Forelimb muscle (tissue), 1 donor: ENCODE measurements at places on chromosomes 3 and 15.

DNA sequence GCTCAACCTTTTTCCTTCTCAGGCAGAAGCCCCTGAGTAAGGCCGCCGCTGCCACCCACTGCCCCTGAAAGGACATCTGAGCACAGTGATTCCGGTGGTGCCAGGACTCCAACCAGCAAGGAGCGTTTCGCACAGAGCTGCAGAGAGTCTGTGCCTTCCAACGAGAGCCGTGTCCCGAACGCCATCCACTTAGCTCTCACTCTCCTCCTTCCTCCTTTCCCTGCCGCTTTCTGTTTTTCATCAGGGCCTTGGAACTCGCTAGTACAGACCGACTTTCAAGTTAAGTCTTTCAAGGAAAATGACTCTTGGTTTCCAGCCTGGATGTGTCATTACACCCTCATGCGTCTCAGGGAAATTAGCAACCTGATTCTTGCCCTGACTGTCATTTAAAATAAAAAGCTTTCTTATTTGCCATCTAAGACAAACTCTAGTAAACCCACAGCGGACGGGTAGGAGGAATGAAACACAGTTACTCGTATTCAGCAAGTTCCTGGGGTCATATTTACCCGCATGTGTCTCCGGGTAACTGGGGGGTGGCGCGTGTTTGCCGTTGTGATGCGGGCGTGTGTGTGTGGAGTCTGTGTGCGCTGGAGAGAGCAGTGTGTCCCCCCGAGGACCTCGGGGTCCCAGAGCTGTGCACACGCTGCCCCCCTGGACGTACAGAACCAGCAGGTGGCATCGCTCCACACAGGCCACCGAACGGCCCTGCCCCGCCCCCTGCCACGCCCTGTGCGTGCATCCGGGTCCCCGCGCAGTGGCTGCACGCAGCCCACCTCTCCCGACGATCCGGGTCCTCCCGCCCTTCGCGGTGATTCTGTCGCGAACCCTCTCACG lies 30.4 kb upstream of the ALDH1A3 start:
- DNase-seq, result peak; percentile 41

DNA sequence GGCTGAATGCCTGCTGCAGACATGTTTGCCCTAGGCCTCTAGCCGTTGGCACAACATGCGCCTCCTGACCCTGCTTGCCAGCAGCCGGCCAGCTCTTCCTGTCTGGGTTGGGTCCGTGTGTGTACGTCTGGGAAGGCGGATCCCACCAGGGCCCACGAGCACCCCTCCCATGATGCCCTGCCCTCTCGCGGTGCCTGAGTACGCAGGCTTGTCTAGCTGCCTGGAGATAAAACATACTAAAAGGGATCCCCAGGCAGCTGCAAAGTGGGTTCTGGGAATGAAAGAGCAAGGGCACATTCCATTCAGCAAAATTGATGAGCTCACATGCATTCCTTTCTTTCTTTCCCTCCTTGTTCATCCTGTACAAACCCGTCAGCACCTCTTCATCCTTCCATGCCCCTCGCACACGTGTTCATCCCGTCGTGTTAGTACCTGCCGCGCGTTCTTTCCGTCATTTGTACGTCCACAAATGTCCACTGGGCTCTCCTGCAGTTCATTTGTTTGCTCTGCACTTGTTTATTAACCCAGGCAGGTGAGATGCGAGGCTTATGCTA lies 74.3 kb downstream of the FBLN2 start:
- no peak for DNase-seq

DNA sequence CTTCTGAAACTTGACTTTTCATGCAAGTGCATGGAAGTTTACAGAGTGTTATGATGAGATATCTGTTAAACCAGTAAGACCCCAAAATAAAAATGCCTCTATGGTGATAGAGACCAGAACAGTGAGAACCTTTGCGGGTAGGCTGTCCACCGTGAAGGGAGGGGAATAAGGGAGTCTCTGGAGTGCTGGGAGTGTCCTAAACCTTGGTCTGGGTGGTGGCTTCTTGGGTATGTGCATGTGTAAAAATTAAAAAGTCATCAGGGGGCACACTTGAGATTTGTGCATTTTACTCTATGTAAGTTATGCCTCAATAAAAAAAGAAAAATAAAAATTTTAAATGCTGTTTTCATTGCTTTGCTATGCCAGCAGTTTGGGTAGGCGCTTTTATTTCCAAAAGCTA lies 38.2 kb upstream of the BNC1 start:
- DNase-seq, result no peak

DNA sequence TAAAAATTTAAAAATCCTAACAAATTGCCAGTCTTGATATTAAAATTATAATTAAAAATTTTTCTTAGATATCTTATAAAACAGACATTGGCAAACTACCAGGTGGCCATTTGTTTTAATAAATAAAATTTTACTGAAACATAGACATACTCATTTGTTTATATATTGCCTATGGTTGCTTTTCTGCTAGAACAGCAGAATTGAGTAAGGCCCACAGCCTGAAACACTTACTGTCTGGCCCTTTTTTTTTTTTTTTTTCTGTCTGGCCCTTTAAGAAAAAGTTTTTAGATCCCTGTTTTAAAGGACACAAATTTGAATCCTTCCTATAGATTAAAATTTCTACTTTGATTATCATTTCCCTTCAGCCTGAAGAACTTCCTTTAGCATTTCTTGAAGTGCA lies 60.5 kb upstream of the CTDSPL2 start:
- DNase-seq, result no peak

DNA sequence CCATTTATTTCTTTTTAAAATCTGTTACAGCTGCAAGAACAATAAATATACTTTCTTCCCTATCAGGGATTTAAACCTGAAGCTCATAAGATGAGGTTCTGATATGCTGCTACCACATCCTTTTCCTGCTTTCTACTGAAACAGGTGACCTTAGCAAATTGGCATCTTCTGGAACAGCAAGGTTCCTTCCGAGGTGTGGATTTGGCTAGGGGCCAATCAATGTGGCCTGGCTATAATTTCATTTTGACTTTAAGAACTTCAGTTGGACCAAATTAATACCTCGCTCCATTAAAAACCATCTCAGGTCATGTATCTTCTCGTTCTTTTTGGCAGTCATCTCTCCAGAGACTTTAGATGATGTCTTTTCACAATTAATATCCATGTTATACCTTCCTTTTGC lies 53.4 kb upstream of the C3orf80 start:
- no peak for DNase-seq

- no peak for DNase-seq
Measured at GRCh38 chr3:185986198-185986777, 48.5 kb upstream of the TRA2B start.

- no peak for DNase-seq
Measured at GRCh38 chr3:94036909-94037507, 8.6 kb upstream of the STX19 start.

DNA sequence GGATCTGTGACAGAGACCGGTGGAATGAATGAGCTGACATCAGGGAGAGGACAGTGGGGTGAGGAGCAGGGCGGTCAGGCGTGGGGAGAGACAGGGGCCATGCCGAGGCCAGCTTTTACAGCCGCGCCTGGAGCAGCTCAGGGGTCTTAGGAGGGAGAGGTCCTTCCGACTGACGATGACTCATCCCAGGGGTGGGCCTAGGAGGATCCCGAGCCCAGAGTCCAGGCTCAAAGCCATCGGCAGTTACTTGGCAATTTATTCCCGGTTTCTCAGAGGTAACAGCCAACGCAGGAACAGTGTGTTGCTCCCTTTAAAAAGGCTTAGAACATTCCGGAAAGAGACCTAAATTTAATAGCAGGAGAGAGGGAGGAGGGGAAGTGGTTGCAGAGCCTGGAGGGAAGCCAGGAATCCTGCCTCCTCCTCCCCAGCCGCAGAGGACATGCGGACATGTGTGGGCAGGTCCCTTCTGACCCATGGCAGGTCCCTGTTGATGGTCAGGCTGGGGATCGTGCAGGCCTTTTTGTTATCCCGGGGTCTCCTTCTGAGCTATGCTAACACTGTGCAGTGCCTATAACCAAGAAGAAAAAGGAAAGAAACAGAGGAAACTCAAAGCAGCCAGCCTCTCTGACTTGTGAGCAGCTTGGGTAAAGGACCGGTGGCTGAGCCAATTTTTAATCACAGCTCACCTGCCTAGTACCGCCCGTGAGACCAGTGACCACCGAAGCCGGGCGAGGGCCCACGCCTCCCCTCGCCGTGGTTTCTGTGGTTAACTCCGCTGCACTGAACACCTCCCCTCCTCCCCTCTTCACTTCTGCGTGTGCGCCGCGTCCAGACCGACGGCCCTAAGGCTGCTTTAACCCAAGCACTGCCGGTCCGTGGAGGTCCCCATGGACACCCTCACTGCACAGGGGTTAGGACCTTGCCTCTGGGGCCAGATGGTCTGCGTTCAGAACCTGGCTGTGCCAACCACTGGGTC lies 392.4 kb upstream of the PROK2 start:
- no peak for DNase-seq

DNA sequence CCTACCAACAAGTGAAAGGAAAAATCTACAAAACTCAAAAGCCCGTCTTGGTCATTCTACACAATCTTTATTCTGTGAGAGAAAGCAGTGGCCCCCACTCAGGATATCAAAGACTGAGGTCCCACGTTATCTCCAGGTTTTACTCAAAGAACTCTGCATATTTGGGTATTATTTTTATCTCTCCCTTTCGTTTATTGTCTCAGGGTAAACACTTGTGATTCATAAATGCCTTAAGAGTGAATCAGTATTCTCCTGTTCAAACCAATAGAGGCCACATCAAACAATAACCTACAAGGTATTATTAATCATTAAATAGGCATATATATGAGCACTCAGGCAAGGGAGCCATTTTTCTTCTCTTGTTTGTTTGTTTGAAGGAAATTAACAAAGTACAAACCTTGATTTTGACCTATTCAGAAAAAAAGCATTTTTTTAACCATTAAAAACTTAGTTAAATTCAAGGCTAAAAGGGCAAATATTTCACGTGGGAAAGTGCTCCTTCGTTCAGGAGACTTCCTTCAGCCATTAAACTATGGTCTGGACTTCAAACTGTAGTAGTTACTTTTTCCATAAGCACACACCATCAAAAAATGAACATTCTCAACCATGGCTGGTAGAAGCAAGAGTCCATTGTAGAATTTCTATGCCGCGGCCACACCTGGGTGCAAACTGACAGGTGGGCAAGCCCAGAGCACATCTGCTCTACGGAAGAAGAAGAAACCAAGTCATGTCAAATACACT lies 13.9 kb upstream of the HES1 start:
- no peak for DNase-seq

DNA sequence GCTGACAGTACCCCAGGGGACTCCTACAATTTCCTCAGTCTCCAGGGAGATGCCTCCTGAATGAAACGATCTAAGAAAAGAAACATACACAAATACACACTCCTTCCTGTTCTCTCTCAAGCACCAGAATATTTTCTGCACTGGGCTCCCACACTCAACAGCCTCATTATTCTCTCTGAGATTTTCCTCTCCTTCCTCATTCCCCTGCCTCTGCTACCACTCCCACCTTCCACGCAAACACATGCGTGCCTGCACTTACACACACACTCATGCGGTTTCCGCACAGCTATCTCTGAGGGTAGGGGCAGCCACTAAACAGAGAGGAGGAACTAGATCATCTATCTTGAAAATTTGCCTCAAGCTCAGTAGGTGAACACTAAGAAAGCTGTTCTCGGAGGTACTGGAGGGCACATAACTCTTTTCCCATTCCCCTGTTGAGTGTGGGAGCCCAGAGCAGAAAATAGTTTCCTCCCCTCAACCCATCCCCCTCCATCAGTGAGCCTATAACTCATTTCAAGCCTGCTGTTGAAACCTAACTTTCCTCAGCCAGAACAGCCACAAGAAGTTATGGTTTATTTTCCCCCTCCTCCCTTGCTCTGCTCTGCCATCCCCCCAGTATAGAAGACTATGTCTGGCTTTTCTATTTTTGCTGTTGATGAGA lies 30.5 kb upstream of the TIPARP start:
- no peak for DNase-seq

- DNase-seq, result no peak
Measured at GRCh38 chr3:53493595-53493962, 832 bp upstream of the CACNA1D start.

- DNase-seq, result no peak
Measured at GRCh38 chr15:50893976-50894375, 14.5 kb upstream of the AP4E1 start.

- no peak for DNase-seq
Measured at GRCh38 chr15:54820811-54821210, 375.9 kb downstream of the RSL24D1 start.

GRCh38 chr3:37770336-37770735 lies 91.3 kb upstream of the CTDSPL start:
- no peak for DNase-seq

GRCh38 chr15:39488516-39488915 lies 92.4 kb upstream of the THBS1 start:
- no peak for DNase-seq

DNA sequence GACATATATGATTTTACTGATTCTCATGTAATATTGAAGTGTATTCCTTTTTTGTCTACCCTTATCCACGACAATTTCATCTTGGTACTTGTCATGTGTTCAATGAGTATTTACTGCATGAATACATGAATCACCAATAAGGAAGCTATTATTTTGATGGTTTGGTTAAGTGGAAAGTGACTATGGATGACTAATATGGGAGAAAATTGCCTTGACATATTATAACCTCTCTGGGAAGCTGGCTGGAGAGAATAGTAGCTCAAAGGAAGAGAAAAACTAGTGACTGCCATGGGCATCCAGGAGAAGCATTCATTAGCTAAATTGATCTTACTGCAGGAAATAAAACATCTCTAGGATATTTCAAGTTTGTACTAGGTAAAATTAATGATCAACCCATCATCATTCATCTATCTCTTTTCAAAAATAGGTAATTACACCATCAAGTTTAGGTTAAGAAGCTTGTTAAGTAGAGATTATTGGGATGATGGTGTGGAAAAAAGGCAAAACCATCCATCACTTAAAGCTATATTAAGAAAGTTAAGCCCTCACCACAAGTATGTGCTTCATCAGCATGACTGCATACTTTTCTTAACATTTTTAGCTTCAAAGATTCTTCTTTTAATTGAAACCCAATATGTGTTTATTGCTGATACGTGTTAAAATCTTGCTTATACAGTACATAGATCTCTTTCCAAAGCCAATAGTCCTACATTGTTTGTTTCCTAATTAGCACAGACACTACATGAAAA lies 455.2 kb upstream of the ARPP21 start:
- DNase-seq, result no peak

- no peak for DNase-seq
Measured at GRCh38 chr15:68330901-68331300, 53.4 kb downstream of the FEM1B start.
